ENCODE measurements at places on chromosomes 6 and 20.

- DNase-seq = no peak
Observed at GRCh38 chr6:16723826-16724225, 37.4 kb downstream of the ATXN1 start.

GRCh38 chr6:170106906-170107525, 183.9 kb downstream of the DLL1 start:
- no peak for DNase-seq

GRCh38 chr6:87779542-87779941, 77.5 kb upstream of the AKIRIN2 start:
- no peak for DNase-seq

- no peak for DNase-seq
Observed at GRCh38 chr6:168513766-168514165, 72.8 kb downstream of the SMOC2 start.

GRCh38 chr6:111837641-111838500, 35.4 kb downstream of the FYN start:
- DNase-seq = no peak

GRCh38 chr6:116111552-116112528, 11.2 kb downstream of the NT5DC1 start:
- peak; percentile 52 for DNase-seq
